ENCODE measurements at places on chromosomes 1 and 21. TPM values are rescaled to one million over a fixed set of nuclear protein-coding genes. Genes with fewer than 3 reads are reported as not detected.

ACOT11 gene
- total RNA-seq: 7.2 TPM

SMYD2 gene
- 45.4 TPM for total RNA-seq

NECTIN4 gene
- total RNA-seq: not detected

CHODL gene
- total RNA-seq: 2.8 TPM

CR1L gene
- not detected for total RNA-seq

COL24A1 gene
- 1.6 TPM for total RNA-seq

AMY1C gene
- total RNA-seq: not detected

NUP210L gene
- 0.31 TPM for total RNA-seq

KIFAP3 gene
- 239 TPM for total RNA-seq

HPDL gene
- 1.3 TPM for total RNA-seq

RASAL2 gene
- 67.3 TPM for total RNA-seq

NMNAT2 gene
- 73.2 TPM for total RNA-seq

UBL4B gene
- total RNA-seq: not detected

PAQR7 gene
- 6.6 TPM for total RNA-seq

PADI2 gene
- total RNA-seq: 1.6 TPM

CD164L2 gene
- total RNA-seq: not detected

UTS2 gene
- total RNA-seq: not detected

C1orf21 gene
- 46.6 TPM for total RNA-seq

CD1B gene
- total RNA-seq: not detected

S100A1 gene
- total RNA-seq: 0.94 TPM

CLCNKA gene
- total RNA-seq: not detected

NR5A2 gene
- not detected for total RNA-seq

ZBTB37 gene
- 65.7 TPM for total RNA-seq

CTH gene
- 6.6 TPM for total RNA-seq

COL16A1 gene
- total RNA-seq: 6.9 TPM

CHRNB2 gene
- total RNA-seq: 31.0 TPM

TMIGD3 gene
- total RNA-seq: 1.3 TPM

MAB21L3 gene
- not detected for total RNA-seq

LMX1A gene
- total RNA-seq: 0.31 TPM

VAV3 gene
- total RNA-seq: 5.9 TPM

LDLRAD2 gene
- total RNA-seq: not detected

ZYG11A gene
- total RNA-seq: 0.31 TPM

LIPI gene
- not detected for total RNA-seq

PGBD2 gene
- 11.9 TPM for total RNA-seq

OR2L2 gene
- total RNA-seq: 1.6 TPM

FMO5 gene
- total RNA-seq: 0.63 TPM

GADD45A gene
- total RNA-seq: 6.9 TPM

TOR1AIP1 gene
- 25.7 TPM for total RNA-seq

CHIA gene
- not detected for total RNA-seq

FNDC10 gene
- 2.2 TPM for total RNA-seq

S100A5 gene
- not detected for total RNA-seq
